ENCODE measurements at places on chromosomes 5 and 9.

DNA sequence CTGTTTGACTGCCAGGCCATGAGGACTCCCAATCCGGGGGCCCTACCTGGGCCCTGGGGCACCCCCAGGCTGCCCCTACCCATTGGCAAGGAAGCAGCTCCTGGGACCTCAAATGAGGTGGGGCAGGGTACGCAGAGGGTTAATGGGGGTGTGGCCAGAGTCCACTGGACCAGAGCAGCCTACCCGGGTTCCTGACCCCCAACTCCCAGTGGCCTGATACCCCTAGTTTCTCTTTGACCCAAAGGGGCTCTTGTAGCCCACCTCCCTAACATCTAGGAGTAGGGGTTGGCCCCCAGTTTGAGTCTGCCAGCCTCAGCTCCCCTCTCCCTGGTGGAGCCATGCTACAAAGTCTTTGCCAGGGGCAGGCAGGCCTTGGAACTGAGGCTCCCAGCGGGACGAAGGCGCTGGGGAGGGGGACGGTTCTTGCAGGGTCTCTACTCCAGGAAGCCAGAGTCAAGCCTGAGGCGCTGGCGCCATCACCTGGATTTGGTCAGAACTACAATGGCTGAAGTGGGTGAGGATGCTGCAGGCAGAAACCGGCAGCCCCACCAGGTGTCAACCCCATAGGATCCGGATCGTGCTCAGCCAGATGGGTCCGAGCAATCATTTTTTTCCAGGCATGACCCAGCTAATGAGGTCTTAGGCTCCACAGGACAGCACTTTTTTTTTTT, 8.4 kb upstream of the CERCAM start:
- DNase-seq = no peak

DNA sequence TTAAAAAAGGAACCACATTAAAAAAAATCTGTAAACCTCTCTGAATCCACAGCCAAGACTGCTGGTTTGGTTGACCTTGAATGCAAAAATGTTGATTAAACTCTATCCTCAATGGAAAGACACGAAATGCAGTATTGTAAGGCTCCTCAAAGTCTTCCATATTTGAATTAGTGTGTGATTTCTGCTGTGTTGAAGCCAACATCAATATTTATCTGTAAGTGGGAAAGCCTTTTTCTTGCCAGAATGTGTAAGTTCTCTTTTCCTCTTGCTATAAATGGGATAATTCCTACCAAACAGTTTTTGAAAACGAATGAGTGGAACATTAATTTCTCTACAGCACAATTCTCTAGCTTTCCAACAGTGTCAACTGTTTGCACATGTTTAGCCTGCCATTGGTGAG, 422.1 kb upstream of the TNC start:
- DNase-seq = no peak

DNA sequence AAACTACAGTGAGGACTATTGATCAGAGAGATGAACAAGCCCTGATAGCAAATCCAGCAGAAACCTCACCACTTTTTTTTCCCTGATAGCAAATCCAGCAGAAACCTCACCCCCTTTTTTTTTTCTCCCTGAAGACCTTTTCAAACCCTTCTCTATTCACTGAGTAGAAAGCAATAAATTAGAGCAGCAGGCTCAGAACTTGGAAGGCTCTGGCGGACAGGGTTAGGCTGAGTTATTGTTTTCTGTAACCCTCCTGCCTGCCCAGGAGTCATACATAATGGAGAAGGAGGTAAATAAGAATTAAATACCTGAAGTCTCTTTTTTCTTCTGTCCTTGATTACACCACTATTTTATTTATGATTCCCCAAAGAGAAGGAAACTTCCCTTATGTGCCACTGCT, 136.3 kb upstream of the SNX2 start:
- no peak for DNase-seq

- no peak for DNase-seq
These were observed 373.7 kb upstream of the CCNH start for GRCh38 chr5:87786471-87786870.

DNA sequence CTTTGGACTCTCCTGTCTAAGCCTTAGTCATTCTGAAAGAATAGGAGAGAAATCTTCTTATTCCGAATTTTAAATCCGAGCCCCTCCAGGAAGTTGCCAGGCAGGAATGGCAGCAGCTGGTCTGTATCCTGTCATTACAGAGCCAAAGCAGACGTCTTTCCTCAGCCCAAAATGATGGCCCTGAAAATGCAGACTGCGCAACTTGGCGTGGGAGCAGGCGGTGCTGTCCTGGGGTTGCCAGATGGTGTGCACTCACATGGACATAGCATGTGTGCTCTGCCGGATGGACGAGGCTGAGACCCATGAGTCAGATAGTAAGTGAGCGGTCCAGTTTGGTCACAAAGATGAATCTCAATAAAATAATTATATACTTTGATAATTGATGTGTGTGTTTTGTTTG, 410.4 kb downstream of the KCTD16 start:
- no peak for DNase-seq

DNA sequence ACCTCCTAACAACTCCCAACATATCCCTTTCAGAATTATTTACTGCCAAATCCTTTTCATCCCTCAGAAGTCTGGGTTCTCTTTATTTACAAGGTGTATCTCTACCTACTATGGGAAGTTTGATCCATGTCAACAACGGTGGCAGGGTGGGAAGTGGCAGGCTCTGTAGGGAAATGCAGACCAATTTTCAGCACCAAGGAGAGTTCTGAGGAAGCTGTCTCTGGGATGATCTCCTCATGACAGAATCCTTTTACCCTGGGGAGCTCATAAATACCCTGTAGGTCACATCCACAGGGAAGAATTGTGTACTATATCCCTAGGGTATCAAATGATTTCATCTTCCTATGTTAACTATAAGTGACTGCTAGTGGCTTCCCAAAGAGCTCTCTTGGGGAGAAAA, 107.8 kb upstream of the NEK6 start:
- no peak for DNase-seq

DNA sequence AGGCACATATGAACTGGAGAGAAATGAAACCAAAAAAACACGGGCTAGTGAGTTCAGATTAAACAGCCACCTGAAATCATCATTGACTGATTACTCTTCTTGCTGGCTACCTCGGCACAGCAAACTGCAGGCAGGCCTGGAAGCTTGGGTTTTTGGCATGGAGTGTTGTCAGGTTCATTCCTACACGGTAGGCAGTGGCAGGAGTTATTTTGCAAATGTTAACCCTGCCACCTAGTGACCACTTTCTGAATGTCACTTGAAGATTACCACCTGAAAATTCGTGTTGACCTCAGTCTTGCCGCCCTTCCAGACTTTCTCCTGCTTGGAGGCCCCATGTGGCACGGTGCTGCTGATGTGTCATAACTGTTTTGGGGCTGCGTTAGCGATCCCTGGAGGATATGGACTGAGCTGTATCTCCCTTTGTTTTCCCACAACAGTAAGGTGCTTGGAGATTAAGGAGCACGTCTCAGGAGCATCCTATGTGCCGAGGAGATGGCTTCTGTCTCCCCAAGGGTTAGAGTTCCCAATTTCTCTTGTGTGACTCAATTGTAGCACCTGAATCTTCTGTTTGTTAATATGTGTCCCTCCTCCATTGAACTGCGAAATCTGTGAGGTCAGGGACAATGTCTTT, 12.7 kb upstream of the CD180 start:
- DNase-seq = peak; percentile 26

DNA sequence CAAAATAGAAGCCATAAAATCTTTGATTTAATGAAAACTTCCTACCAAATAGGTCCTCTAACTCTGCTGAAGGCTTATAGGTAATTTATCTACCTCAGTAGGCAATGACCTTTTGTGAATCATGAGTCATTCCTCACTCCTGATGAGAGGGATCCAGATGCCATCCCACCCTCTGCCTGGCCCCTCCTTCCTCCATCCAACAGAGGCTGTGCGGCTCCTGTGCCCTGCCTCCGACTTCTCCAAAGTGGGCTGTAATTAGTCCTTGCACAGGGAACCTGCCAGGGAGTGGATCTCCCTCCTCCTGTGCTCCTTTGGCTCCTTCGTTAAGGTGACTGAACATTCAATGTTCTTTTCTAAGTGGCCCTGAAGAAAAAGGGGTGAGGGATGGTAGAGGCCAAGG, 213.9 kb upstream of the TBCA start:
- DNase-seq = no peak

GRCh38 chr5:68347536-68347935, 132.0 kb downstream of the PIK3R1 start:
- DNase-seq = no peak

GRCh38 chr5:138353560-138354080, 1.1 kb downstream of the KDM3B start:
- DNase-seq = peak; percentile 3

DNA sequence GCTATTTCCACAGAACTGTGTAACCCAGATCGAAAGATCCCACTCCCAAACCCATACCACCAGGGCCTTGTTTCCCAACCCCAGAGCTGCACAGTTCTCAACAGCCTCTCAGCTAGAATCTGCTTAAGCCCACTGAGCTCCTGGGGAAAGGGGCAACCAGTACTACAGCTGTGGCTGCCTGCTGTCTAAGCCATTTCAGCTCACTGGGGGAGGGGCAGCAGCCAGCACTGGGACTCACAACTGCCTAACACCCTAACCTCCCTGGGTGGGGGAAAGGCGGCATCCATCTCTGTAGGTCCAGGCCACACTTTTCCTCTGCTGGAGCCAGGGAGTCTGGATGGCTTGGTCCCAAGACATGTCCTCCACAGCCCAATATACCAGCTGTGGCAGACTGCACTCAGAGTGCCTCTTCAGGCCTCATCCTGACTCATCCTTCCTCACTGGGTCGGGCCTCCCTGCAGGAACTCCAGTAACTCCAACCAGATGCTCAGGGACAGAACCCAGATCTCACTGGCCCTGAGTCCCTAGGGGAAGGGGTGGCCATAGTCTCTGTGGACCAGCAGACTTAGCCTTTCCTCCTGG, 241.4 kb downstream of the HINT1 start:
- DNase-seq = peak; percentile 14

DNA sequence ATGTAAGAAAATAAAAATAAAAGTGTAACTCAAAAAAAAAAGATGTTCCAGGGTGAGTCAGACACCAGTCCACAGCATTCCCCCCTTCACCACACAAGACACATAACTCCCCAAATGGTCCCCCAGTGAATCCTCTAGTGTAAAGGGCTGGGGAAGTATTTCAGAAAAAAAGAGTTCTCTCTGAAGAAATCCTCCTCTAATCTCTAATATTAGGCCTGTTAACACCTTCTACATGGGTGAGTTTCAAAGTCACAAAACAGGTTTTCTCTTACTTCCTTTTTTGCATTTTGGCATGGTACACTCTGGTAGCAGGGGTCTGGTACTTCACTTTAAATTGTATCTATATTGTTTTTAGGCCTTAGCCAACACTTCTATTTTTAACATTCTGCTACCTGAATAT, 28.2 kb downstream of the RNF145 start:
- no peak for DNase-seq

DNA sequence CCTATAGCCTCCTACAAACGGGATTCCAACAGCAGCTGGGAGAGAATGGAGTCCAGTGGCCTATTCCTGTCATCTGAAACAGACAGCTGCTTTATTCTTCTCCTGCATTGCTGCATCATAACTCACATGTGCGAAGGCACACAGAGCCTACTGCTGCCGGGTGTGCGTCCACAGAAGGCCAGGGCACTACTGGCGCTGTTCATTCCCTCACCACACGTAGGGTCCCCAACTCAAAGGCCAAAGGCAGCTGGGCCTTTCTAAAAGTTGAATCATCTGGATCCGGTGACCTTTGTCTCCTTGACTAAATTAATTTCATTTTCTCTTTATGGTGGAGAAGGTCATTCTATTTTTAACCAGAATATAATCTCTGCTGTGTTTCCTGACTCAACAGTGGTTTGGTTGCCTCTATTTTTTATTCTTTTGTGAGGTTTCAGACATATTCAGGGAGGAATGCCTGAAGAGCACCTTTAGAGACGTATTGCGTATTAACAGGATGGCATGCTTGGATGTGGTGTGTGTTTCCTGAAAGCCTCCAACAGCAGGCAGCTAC, 10.8 kb upstream of the SPATA24 start:
- no peak for DNase-seq

GRCh38 chr9:78609450-78609849, 312.5 kb downstream of the PSAT1 start:
- DNase-seq = no peak

DNA sequence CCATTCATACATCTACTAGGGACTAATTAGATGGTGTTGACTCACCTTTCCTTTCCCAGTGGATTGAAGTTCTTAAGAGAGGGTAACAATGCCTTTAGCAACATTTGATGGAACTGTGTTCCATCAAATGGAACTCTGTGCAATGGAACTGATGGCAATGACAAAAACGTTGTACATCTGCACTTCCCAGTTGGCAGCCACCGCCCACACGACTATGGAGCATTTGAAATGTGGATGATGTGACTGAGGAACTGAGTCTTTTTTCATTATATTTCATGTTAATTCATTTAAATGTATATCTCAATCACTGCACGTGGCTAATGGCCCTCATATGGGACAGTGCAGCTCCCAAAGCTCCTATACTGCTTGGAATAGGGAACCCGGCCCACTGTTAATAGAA, 39.0 kb upstream of the ICE1 start:
- no peak for DNase-seq

- no peak for DNase-seq
These were observed 523 bp downstream of the EPB41L4B start for GRCh38 chr9:109320331-109320741.

DNA sequence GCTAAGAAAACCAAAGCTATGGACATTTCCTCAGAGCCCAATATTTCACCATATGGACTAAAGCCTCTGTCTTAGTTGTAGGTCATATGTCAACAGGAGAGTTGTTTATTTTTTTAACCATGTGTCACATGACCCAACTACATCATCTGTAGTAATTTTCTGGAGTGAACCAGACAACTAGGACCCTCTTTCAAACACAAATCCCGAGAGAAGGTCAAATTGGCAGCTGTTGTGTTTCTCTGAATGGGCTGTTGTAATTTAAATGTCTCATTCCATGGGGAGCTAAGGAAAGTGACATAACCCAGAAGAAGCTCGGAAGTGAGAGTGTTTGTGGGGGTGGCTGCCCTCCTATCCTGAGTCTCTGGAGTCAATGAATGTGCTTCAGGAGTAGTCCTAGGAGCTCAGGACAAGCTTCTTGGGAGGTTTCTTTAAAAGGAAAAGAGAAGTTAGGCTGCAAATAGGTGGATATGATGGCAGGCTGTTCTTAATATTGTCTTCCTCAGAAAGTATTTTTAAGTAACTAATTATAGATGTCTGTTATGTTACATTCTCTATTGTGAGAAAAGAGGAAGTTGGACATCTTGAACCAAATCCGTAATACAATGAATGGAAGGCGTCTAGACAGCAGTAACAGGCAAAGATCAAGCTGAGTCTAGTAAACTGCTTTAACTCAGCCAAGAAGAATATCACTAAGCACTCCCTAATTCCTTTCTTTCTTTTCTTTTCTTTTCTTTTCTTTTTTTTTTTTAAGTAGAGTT, 50.1 kb downstream of the TMEM167A start:
- DNase-seq = no peak

- DNase-seq = no peak
These were observed 87.9 kb downstream of the EQTN start for GRCh38 chr9:27209034-27209433.

- DNase-seq = peak; percentile 78
These were observed 3.8 kb downstream of the NDST1 start for GRCh38 chr5:150511578-150512367.

- DNase-seq = no peak
These were observed 31.6 kb upstream of the NAA35 start for GRCh38 chr9:85909390-85909789.

GRCh38 chr5:132766020-132766805, 10.8 kb downstream of the SEPTIN8 start:
- DNase-seq = no peak
